ENCODE measurements at places on chromosomes 3 and 15.

DNA sequence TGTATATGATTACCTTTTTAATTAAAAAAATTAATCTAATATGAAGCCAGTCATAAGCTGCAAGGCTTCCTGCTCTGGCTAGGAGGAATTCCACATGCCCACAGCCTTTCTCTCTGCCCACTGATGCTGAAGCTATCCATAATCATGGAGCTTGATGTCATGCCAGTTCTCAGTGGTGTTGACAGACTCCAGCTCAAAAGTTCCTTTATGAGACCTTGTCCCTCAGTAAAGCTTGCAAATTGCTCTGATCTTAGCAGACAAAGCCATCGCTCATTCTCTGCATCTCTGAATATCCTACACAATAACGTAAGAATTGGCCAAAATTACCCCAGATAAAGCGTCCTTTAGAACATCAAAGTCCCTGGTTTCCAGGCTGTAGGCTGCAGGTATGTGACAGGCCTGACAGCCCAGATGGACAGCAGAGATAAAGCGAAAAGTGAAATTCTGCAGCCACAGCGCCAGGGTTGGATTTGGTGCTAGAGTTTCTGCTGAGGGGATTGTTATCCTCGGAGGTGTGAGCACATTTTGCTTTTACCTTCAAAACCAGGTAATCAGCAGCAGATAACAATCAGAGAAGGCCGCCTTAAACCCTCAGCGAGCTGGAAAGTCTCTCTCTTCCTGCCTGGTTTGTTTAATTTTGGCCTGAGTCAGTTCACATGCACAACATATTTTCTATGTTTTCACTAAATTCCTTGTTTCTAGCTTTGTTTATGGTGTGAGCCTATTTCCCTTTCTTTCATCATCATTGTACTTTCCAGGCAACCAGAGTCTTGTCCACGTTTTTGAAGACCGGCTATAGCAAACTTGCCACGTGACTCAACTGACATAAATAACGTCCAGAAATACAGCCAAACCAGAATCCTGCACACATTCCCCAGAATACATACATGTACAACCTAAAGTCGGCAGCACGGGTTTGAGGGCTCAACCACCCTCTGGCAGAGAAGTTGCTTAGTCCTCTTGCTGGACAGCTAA lies 36.6 kb upstream of the ALDH1A3 start:
- DNase-seq: peak; percentile 81

DNA sequence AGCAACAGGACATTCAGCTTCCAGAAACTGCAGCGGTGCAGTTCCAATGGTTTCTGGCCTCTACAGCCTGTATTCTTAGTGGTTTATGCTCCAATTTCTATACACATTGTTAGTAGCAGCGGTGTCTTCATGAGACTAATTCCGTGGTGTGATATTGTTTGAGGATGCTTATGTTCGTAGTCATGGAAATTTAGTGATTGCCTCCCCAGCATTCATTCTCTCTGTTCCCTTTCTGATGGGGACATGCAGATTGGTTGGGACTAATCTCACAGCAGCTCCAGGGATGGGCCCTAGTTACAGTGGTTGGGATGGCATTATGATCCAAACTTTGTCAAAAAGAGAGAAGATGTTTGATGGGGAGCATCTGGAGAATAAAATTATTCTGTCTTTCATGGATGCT lies 208.6 kb downstream of the CD47 start:
- DNase-seq: no peak

DNA sequence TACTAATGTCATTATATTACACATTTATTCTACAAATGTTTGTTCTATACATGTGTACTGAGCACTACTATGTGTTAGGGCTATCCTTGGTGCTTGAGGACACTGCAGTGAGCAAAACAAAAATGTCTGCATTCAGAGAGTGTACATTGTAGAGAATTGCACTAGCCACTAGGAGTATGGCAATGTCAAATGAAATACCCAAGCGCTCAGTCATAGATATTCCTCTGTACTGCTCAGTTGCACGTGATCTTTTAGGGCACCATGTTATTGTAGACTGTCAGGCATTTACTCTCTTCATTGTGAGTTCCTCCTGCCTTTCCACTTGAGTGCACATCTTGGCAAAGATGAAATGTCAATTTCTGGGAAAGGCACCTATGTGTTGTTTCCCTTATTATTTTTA lies 36.8 kb downstream of the FNDC3B start:
- DNase-seq: no peak

GRCh38 chr3:179452176-179452564 lies 900 bp upstream of the GNB4 start:
- peak; percentile 57 for DNase-seq

DNA sequence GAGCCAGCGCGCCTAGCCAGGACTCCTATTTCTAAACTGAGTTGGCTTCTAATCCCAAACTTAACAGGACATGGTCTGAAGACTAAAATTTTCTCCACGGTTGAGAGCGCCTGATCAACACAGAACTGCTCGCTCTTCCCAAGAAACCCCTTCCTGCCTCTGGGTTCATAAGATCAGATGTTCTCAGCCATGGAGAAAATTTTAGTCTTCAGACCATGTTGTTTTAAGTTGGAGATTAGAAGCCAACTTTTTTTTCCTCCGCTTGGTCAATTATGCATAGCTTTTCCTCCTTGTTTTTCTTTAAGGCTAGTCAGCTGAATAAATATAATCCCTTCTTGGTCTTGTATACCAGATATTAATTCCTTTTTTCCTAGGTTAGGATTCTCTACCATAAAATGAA lies 356.6 kb upstream of the ADAMTS9 start:
- DNase-seq: no peak

- DNase-seq: no peak
Observed at GRCh38 chr3:151879679-151880415, 6.4 kb downstream of the SUCNR1 start.

DNA sequence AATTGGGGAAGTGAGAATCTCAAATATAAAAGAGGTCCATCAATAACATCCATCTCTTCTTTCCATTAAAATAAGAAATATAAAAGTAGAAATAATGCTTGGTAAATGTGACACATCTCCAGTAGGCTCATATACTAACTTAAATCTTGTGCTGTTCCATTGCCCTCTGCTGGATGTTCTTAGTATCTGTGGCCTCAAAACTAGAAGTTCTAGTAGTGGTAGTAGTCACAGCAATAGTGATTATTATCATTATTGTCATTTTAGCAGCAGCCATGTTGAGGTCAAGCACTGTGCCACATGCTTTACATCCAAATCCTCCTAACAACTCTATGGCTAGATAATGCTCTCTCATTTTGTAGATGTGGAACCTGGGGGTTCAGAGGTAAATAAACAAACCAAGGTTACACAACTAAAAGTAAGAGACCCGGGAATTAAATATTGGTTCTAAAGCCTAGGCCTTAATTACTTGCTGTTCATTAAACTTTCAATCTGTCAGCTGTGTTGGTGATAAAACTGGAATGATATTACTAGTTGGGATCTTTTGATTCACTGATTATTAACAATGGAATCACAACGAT lies 20.2 kb upstream of the BTLA start:
- DNase-seq: peak; percentile 53

GRCh38 chr3:11631820-11632219 lies 11.9 kb downstream of the VGLL4 start:
- DNase-seq: no peak

DNA sequence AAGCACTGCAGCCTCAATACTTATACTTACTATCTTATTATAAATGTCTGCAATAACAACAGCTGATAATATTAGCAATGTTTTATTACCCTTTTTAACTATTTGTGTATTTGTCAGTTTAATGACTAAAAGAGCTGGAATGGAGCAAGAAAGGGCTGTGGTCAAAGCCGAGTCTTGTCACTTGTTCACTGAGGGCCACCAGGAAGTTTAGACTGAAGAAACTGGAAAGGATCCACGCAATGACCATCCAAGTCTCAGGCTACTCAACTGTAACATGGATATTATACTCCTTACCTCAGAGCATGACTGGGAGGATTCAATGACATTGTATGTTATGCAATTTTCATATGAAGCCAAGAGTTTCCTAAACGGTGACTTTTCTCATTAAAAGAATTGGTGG lies 90.4 kb downstream of the TJP1 start:
- peak; percentile 15 for DNase-seq

GRCh38 chr3:169460035-169460434 lies 203.5 kb downstream of the MECOM start:
- DNase-seq: no peak

DNA sequence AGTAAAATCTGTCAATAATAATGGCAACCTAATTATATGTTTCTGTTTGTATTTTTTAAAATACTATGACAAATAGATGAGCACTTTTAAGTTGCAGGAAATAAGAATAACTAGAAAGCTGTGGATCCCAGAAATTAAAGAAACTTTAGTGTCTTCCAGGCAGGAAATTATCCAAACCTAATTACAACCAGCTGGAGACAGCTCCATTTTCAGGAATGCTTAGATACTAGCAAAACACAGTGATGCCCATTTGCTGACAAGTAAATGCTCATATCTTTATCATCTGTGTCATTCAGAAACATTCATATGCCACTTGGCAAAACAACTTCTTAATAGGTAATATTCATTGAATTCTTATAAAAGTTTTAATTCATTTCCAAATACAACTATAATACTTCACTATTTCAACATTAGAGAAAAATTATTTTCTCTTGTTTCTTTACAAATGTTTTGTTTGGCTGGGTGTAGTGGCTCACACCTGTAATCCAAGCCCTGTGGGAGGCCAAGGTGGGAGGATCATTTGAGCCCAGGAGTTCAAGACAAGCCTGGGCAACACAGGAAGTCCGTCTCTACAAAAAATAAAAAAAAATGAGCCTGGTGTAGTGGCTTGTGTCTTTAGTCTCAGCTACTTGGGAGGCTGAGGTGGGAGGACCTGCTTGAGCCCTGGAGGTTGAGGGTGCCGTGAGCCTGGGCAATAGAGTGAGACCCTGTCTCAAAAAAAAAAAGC lies 169.1 kb upstream of the TSPAN3 start:
- peak; percentile 49 for DNase-seq

DNA sequence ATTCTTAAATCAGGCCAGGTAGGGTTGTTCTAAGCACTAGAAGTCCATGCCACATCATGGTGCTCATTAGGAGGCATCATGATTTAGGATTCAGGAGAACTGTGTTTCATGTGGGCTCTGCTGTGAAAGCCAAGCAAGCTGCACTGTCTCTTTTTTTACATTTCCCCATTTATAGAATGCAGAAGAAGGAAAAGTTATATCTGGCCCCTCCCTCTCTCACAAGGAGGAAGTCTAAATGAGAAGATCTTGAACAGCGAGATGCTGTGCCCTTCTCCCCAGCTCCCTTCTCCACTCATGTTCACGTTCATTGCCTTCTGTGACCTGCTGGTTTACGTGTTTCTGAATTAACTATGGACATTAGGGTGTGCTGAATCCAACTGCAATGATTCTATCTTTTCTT lies 178.5 kb upstream of the RASGRP1 start:
- DNase-seq: no peak

- DNase-seq: no peak
Observed at GRCh38 chr3:12730506-12731242, 28.4 kb downstream of the TMEM40 start.

DNA sequence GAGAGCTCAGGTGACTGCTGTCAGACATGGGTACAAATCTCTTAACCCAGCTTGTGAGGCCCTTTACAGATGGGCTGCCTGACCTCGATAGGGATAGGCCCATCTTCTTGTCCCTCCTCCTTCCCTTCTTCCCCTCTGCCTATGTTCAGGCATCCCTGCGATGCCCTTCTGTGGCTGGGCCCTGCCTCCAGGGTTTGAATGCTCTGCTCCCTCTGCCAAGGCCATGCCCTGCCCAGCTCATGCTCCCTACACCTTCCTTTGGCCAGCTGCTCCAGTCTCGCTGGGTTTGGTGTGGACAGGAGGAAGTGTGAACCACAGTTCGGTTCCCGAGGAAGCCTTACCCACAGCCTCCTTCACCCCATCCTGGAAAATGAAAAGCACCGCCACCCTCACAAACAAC lies 4.3 kb downstream of the FYCO1 start:
- DNase-seq: no peak

- DNase-seq: peak; percentile 69
Observed at GRCh38 chr3:23704298-23704697, 101.5 kb upstream of the UBE2E1 start.

DNA sequence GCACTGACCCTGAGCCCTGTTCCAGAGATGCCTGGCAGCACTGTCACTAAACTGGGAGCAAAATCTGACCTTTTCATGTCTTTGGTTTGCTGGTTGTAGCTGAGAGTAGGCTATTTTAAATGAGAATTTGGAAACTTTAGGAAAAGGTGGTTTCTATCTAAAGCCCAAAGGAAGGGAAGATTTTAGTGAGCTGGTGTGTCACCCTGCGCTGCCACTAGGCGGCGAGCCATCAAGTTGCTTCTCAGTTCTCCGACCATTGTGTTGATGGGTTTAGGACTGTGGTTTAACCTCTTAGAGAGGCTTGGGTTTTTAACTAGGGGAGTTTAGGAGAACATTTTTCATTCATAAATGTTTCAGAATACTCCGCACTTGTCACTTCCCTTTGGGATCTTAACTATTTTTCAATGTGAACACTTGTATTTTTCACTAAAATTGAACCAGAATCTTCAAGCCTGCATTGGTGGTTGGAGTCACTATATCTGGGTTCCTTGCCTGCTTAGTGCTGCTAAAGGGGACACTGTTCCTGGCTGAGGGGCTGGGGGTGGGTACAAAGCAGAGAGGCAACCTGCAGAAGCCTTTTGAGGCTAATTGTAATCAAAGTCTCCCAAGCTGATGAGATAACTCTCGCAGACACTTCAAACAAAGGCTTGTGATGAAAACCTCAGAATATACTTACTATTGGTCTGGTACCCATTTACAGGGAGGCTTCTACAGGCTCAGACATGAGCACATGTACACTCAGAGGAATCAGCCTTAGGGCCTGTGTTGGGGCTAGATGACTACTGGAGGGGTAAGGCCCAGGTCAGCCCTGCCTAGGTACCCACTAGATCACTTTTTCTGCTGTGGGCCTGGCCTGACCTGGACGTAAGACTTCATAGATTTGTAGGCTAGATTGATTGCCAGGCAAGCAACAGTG lies 16.8 kb downstream of the EXOSC7 start:
- DNase-seq: no peak

DNA sequence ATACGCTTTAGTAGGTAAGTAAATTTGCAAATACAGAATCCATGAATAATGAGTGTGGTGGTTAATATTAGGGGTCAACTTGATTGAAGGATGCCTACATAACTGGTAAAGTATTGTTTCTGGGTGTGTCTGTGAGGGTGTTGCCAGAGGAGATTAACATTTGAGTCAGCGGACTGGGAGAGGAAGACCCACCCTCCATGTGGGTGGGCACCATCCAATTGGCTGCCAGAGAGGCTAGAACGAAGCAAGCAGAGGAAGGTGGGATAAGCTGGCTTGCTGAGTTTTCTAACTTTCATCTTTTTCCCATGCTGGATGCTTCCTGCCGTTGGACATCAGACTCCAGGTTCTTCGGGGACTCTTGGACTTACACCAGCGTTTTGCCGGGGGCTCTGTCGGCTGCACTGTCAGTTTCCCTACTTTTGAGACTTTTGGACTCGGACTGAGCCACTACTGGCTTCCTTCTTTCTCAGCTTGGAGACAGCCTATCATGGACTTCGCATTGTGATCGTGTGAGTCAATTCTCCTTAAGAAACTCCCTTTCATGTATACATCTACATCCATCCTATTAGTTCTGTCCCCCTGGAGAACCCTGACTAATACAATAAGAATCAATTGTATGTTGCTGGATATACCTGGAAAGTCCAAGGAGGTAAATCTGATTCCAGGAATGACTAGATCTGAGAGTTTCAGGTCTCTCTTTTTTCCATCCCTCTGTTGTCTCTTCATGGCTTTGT lies 25.8 kb upstream of the NEDD4 start:
- DNase-seq: no peak

All from fibroblast of gingiva (primary cell).